ENCODE measurements at places on chromosomes 1 and 21.

GRCh38 chr1:19582318-19582717, 61.8 kb upstream of the NBL1 start:
- peak; percentile 60 for DNase-seq

GRCh38 chr1:20376880-20377494, 86.3 kb downstream of the VWA5B1 start:
- DNase-seq: peak; percentile 17

- no peak for DNase-seq
Measured at GRCh38 chr21:45898028-45898350, 83.6 kb upstream of the COL6A1 start.

DNA sequence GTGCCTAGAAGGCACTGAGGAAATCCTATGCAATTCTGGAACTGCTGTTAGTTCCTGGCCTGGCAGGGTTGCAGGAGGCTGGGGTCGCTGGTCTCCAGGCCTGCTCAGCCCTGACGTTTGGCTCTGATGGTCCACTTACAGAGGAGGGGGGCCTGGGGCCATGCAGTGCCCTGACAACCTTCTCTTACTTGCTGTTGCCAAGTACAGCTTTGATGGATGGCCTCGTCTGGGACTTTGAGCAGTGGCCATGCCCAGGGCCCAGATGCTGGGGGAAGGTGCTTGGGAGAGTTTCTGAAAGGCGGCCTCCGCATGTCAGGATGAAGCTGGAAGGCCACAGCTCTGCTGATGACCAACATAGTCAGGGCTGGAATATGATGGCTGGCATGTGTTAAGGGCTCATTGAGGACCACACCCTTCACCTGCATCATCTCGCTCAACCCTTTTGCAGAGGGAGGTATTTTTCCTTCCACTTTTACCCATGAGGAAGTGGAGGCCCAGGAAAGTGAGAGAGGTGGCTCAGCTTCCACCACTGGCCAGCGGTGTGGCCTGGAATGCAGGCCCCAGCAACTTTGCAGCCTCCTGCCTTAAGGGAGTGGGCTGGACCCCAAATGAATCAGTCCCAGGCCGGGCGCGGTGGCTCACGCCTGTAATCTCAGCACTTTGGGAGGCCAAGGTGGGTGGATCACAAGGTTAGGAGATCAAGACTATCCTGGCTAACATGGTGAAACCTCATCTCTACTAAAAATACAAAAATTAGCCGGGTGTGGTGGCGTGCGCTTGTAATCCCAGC, 34.7 kb upstream of the LRRC3 start:
- DNase-seq: no peak

GRCh38 chr1:45172005-45172404, 34.4 kb downstream of the ZSWIM5 start:
- peak; percentile 9 for DNase-seq

DNA sequence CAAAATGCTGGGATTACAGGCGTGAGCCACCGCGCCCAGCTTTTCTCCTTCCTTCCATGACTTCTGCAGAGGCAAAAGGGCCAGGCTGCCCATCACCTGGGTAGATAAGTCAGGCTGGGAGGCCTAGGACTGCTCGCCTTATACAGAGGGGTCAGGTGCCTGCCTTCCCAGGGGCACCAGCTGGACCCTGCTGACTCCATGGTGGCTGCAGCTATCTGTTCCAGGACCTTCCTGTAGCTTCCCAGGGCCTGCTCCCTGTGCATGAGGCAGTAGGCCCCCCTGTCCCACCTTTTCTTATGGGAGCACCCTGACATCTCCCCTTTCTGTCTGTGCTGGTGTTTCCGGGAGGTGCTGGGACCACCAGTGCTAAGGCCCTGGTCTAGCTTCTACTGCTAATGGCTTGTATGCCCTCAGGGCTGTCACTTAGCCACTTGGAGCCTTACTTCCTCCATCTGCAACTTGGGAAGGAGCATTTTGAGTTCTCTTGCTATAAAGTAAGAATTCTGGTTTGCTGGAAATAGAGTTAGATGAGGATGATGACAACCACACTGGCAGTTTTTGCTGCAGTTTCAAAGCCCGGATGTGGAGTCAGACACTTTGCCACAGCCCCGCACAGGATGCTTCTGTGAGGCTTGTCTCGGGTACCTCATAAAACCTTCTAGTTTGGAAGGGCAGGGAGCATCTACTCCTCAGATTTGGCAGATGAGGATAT, 14.4 kb downstream of the SOX13 start:
- no peak for DNase-seq

DNA sequence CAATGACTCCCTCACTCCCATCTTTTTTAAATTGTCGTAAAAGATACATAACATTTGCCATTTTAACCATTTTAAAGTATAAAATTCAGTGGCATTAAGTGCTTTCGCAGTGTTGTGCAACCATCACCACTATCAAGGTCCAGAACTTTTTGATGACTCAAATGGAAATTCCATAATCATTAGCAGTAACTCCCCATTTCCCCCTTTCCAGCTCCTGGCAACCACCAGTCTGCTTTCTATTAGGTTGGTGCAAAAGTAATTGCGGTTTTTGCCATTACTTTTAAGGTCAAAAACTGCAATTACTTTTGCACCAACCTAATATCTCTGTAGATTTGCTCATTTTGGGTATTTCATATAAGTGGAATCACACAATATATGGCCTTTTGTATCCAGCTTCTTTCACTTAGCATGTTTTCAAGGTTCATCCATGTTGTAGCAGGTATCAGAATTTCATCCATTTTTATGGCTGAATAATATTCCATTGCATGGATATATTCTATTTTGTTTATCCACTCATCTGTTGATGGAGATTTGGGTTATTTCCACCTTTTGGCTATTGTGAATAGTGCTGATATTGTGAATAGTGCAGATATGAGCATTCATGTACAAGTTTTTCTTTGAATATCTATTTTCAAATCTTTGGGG, 159.7 kb downstream of the HIVEP3 start:
- no peak for DNase-seq

- DNase-seq: peak; percentile 29
Measured at GRCh38 chr1:56645677-56646305, 677 bp downstream of the PRKAA2 start.

GRCh38 chr1:43764581-43764980, 57.2 kb downstream of the ST3GAL3 start:
- no peak for DNase-seq

GRCh38 chr1:89104687-89105086, 21.2 kb downstream of the GBP2 start:
- no peak for DNase-seq

DNA sequence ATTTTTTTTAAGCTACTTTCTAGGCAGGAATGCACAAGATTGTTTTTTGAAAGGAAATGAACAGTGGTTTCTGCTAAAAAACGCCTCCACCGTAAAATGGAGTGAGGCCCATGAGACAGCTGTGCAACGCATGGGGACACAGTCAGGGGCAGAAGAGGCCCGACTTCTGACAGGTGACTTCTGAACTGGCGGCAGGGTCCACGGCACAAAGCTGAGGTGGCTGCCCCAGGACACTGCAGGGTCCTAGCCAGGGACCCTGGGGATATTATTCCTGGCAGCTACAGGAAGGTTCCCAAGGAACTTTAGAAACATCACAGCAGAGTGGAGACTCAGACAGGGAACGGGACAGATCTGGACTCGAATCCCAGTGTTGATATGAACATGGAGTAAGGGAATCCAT, 75.1 kb downstream of the SIM2 start:
- DNase-seq: no peak

GRCh38 chr1:15283526-15283925, 36.5 kb downstream of the FHAD1 start:
- DNase-seq: no peak

DNA sequence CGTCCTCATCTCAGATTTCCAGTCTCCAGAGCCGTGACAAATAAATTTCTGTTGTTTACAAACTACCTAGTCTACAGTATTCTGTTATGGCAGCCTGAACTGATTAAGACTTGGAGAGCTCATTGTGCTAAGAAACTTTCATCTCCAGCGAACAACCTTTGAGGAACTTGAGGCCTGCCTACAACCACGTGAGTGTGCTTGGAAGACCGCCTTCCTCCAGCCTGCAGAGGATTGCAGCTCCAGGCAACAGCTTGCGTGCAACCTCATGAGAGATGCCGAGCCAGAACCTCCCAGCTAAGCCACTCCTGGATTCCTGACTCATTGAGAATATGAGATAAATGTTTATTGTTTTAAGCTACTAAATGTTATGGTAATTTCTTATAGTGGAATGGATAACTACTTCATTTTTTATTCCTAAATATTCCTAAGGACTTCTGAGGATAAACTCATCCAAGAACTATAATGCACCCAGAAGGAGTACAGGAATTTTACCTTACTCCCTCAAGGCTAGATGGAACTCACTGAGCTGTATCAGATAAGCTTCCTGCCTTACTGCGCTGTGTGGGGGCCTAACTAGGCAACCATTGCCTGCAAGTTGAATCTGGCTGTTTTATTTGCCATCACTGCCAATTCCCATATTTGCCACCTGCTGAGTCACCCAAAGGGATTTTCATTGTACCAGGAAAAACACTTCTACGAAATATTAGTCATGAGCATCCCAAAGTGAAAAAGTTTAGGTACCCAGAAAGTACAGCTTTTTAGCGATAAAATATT, 17.6 kb downstream of the FAM177B start:
- DNase-seq: no peak

- no peak for DNase-seq
Measured at GRCh38 chr1:2386636-2387611, 4.4 kb downstream of the MORN1 start.

- DNase-seq: no peak
Measured at GRCh38 chr1:20233394-20233793, 47.1 kb upstream of the PLA2G2C start.

GRCh38 chr1:216523449-216524190, 100.4 kb upstream of the USH2A start:
- no peak for DNase-seq

DNA sequence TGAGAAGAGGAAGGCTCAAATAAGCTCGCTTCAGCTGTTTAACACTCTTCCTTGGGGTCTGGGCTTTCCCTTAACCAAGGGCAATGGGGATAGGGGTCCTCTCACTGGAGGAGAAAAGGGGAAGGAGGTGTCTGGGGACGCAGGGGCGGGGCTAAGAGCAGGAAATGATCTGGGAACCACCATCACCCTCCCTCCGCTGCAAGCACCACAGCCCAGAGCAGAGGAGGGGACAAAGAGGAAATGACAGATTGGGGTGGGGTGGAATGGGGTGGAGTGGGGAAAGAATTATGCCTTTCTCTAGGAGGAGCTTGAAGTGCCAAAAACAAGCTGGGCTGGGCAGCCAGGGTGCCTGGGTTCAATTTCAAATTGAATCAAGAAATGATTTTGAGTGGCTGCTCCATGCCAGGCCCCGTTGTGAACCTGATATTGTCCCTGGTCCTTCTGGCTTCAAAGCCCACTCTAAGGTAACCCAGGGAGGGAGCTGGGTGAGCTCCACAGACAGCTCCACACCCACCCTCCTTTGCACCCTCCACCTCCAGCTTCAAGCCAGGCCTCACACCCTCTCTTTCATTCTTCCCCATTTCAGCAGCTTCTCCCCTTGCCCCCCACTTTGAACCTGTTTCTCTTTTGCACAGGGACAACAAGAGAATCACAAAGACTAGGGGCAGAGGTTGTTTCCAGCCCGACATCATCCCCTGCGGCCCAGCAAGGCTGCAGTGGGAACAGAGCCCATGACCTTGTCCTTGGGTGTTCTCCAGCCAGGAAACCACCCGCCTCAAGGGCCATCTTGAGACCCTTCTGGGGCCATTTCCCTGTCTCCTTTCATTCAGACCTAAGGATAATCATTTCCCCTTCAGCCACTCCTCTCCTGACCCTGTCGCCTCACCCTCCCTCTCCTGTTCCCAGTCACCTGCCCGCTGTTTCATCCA, 1.1 kb downstream of the ARHGAP30 start:
- no peak for DNase-seq

GRCh38 chr1:94947437-94947836, 20.5 kb upstream of the CNN3 start:
- DNase-seq: no peak

DNA sequence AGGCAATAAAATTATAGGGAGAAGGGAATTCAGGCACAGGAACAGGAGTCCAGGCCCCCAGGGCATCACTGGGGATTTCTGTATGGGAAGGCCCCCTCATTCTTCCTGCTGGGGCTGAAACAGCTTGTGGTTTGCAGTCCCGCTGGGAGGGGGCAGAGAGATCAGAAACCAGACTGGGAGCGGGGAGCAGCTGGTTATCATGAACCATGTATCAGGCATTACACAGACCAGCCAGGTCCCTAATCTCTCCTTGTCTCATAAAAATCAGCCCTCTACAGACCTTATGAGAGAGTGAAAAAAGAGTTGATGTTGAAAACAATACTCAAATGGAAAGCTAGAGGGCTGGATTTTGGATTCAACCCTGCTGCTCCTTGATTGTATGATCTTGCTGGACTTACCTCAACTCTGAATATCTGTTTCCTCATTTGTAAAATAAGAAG, 93.4 kb upstream of the F3 start:
- DNase-seq: no peak

DNA sequence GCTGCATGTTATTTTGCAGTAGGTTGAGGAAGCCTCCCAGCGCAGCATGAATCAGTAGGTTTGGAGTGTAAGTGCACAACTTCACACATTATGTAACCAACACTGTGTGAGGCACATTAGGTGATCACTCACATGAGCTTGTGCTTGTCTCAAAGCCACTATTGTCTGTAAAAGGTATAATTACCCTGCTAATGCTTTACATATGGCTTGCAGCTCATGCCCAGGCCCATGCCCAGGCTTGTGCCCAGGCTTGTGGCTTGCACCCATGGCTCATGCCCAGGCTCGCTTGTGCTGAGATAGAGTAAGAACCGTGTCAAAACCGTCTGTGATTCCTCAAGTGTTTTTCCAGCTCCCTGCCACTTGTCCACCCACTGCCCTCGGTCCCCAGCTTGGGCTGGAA, 596.3 kb downstream of the LTN1 start:
- DNase-seq: no peak

- no peak for DNase-seq
Measured at GRCh38 chr1:82818586-82818985, 1017.9 kb downstream of the ADGRL2 start.

- no peak for DNase-seq
Measured at GRCh38 chr1:116185161-116185701, 74.0 kb downstream of the MAB21L3 start.

- DNase-seq: no peak
Measured at GRCh38 chr21:25126564-25126963, 480.7 kb downstream of the MRPL39 start.

- DNase-seq: no peak
Measured at GRCh38 chr1:238061967-238062613, 171.4 kb upstream of the ZP4 start.

GRCh38 chr1:51650198-51650597, 33.3 kb downstream of the OSBPL9 start:
- DNase-seq: no peak

DNA sequence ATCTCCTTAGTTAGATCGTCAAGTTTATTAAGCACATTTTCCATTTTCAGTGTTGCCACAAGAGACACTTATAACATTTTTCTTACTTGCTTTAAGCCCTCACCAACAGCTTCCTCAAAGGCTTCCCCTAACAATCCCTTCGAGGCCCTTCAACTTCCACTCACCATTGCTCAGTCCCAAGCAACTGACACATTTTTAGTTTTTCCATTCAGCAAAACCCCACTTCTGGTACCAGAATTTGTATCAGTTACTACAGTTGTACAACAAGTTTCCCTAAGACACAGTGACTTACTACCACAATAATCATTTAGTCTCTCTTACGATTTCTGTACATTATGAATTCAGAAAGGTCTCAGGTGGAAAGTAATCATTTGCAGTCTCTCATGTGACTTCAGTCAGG, 276.8 kb upstream of the PKN2 start:
- no peak for DNase-seq

Measured in large intestine (tissue), 12 donors.